ENCODE measurements at places on chromosomes 1 and 21.

- DNase-seq = no peak
Measured at GRCh38 chr1:231493421-231494185, 34.9 kb upstream of the TSNAX start.

DNA sequence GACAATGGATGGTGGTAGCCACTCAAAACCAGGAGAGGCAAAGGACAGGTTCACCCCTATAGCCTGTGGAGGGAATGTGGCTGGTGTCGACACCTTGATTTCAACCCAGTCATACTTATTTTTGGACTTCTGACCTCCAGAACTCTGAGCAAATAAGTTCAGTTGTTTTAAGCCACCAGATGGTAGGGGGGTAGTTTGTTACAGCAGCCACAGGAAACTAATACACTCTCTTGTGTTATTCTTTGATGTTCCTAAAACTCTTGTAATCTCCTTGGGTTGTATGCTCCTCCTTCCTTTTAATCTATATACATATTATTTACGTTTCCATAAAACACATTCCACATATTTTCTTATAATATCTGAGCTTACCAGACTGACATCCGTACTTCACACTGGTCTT, 65.9 kb downstream of the ZBTB18 start:
- no peak for DNase-seq

DNA sequence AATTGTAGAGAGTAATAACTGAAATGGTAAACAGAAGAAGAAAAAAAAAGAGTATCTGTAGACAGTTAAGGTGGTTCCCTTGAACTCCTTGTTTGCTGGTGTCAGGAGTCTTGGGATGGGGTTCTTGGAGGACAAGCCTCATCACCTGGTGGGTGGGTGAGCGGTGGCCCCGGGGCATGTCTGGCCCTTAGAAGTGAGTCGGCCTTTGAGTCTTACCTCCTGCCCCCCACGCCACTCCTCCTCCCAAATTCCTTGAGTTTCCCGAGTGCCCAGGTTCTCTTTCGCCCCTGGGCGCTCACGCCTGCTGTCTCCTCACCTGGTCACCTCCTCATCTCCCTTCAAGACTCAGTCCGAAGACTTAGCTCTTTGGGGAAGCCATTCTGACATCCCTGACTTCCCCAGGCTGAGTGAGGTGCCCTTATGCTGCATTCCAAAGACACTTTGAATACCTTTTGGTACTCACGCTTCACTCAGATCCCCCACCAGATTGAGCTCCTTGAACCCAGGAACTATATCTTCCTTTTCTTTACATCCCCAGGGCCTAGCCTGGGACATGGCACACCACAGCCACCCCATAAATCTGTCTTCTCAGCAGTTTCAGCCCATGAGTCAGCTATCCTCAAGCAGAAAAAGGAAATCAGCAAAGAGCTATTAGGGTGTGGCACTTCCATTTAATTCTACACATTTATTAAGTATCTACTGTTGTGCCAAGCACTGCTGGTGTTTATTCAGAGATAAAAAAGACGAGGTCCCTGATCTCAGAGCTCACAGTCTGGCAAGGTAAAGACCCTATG, 13.5 kb upstream of the IKBKE start:
- DNase-seq = no peak

GRCh38 chr1:8061210-8061609, 35.1 kb upstream of the ERRFI1 start:
- DNase-seq = peak; percentile 88

DNA sequence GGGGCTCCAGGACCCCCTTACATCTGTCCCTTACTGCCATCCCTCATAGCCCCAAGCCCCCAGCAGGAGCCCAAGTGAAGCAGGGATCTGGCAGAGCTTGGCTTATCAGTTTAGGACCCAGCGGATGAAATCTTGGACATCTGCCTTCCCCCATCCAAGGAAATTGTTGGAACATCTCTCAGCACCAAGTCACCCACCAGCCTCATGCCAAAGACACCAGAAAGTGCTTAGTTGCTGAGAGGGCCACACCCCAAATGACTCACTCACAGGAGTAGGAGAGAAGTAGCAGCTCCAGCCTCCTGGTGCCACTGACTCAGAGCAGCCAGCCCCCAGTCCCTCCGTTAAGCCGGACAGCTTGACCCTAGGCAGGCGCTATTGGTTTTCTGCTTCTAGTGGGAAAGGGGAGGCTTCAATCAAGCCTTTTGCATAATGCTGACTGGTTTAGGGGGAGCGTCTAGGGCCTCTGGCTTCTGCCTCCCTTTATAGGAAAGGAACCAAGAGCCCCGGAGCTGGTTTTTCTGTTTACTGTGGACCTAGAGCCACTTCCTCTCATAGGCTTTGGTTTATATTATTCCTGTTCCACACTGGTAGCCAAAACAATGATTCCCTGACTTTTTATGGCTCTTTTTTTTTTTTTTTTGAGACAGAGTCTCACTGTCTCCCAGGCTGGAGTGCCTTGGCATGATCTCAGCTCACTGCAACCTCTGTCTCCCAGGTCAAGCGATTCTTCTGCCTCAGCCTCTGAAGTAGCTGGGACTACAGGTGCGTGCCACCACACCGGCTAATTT, 114.2 kb upstream of the IPO9 start:
- peak; percentile 100 for DNase-seq

DNA sequence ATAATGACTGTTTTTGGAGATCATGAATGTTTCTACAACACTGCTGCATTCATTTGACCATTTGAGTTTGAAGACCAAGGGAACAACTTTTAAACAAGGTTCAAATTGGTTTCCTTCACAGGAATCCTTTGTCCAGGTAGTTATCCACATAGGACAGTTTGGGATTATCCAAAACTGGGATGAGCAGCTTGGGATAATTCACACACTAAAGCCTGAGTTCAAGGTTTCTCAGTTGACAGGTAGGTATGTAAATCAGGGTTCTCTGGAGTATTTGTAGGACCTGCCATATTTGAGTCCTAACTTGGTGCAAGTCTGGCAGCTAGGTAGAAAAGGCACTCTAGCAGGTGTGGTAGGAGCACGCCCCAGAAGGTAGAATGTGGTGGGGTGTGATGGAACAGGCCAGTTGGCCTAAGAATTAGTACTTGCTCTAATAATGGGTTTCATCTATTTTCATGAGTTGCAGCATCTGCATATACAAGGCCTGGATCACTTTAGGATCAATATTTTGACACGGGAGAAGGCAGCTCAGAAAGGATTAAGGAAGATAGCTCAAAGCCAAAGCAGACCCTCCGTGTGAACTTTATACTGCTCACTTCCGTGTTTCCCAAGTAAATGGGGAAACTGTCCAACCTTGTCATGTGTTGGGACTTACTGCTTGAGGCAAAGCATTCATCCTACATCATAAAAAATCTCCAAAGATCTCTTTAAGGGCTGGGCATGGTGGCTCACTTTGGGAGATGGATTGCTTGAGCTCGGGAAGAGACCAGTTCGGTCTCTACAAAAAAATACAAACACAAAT, 14.1 kb upstream of the RAB42 start:
- no peak for DNase-seq

DNA sequence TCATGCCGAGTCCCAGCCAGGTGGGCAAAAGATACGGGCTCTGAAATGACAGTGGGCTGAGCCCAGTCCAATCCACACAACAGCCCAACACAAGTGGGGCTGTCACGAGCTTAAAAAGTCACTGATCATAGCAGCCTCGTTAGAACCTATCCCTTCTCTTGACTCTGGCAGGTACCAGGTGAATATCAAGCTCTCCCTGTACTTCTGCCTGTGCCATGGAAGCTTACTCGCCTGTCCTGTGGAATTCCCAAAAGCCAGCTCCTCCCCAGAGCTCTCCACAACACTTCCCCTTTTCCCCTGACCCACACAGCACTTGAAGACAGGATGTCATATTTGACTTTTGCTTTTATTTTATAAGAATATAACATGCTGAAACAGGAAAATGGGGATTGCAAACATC, 5.9 kb downstream of the RGS16 start:
- no peak for DNase-seq

DNA sequence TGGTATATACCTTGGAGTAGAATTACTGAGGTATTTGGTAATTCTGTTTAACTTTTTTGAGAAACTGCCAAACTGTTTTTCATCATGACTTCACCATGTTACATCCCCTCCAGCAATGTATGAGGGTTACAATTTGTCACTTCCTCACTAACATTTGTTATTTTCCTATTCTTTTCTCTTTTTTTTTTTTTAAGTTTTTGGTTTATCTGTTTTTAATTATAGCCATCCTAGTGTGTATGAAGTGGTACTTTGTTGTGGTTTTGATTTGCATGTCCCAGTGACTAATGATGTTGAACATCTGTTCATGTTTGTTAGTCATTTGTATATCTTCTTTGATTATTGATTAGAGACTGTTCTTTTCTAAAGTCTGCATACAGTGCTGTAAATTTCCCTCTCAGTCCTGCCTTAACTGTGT, 147.3 kb downstream of the HS2ST1 start:
- DNase-seq = peak; percentile 6

GRCh38 chr1:75615613-75616435, 4.9 kb upstream of the SLC44A5 start:
- DNase-seq = no peak

- DNase-seq = no peak
Measured at GRCh38 chr1:154880671-154881070, 10.6 kb upstream of the KCNN3 start.

DNA sequence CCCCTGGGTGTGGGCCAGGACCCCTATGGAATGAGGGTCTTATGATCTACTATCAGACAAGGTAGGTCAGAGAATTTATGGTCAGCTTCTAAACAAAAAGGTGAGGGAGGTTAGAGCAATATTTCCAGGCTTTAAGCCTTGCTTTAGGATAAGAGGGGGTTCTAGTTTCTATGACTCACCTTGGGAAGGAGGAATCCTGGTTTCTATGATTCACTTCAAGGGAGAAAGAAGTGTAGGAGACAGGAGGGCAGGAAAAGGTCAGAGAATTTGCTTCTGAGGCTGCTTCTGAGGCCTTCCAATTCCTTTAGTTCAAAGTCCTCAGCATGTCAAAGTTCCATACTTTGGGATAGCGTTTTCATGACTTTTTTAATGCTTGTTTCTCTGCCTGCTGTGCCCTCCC, 35.2 kb downstream of the RGL1 start:
- DNase-seq = no peak

- DNase-seq = peak; percentile 77
Measured at GRCh38 chr1:109197158-109198042, 16.3 kb upstream of the SARS1 start.

DNA sequence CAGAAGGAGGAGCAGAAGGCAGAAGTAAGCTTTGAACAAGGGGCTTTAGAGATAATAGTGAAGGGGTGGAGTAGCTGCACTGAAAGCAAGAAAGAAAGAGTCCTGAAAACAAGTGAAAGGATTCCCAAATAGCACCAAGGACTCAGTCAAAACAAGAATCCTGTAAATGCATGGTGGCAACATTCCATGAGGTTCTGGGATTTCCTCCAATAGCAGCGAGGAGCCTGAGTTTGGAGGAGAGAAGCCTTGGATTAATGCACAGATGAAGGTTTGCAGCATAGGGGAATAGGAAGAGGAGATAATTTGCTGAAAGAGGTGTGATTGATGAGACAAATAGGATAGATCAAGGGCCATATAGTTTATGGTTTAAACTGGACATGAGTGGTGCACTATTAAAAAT, 10.9 kb downstream of the KRTAP22-2 start:
- no peak for DNase-seq

DNA sequence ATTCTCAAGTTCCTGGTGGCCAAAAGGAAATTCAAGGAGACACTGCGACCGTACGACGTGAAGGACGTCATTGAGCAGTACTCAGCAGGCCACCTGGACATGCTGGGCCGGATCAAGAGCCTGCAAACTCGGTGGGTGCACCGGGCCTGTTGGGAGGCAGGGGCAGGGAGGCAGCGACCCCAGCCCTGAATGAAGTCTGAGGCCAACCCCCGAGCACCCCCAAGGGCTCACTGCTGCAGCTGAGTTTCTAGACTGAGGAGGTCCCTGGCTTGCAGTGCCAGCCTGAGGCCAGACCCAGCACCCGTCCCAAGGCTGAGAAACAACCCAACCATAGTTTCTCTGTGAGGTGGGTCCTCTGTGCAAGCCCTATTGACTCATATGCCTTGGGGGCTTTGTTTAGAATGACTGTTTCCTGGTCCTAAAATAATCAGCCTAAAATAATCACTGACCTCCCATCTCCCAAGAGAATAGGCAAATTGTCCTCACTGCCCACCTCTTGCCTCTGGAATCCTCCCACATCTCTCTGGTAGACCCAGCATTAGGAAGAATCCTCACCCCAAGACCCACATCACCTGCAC, 27.1 kb downstream of the CITED4 start:
- DNase-seq = no peak

- DNase-seq = no peak
Measured at GRCh38 chr1:61081144-61081685, 1.1 kb upstream of the NFIA start.

DNA sequence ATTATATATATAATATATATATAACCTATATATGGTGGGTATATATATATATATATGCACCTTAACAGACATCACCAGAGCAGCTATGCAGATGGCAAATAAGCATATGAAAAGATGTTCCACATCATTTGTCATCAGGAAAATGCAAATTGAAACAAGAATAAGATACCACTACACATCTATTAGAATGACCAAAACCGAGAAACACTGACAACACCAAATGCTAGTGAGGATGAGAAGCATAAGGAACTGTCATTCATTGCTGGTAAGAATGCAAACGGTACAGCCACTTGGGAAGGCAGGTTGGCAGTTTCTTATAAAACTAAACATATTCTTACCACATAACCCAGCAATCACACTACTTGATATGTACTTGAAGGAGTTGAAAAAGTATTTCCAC, 219.8 kb upstream of the PRMT6 start:
- no peak for DNase-seq

- DNase-seq = no peak
Measured at GRCh38 chr21:46477765-46478164, 19.1 kb downstream of the DIP2A start.

DNA sequence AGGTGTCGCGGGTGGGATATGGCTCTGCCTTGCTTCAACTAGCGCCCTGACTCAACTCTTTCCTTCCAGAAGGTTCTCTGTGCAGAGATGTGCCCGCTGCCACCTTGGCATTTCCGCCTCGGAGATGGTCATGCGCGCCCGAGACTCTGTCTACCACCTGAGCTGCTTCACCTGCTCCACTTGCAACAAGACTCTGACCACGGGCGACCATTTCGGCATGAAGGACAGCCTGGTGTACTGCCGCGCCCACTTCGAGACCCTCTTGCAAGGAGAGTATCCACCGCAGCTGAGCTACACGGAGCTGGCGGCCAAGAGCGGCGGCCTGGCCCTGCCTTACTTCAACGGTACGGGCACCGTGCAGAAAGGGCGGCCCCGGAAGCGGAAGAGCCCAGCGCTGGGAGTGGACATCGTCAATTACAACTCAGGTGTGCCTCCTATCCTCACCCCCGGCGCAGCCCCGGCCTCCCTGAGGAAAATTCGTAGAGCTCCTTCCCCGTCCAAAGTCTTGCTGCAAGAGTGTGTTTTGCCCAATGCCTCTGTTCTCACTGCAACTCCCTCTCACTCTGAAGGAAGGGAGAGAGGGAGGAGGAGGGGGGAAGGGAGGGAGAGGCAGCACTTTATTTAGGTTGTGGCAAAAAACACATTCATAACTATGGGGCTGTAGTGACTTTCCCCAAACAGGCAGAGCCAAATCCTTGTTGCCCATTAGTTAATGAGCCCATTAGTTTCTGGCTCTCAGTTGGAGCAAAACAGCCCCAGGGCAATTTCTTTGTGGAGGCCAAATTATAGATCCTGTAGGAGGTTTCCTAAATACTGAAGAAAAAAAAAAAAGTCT, 4.3 kb downstream of the LHX9 start:
- no peak for DNase-seq

- peak; percentile 92 for DNase-seq
Measured at GRCh38 chr1:9280015-9280860, 12.5 kb upstream of the SPSB1 start.

- DNase-seq = peak; percentile 67
Measured at GRCh38 chr1:246161626-246162025, 345.5 kb downstream of the SMYD3 start.

All from fibroblast of the conjunctiva (primary cell).